ENCODE measurements at places on chromosomes 1 and 21. TPM values are rescaled to one million over a fixed set of nuclear protein-coding genes. Genes with fewer than 3 reads are reported as not detected.

The CD1E gene
- total RNA-seq, result not detected

The PBX1 gene
- total RNA-seq, result 32.8 TPM

The PEAR1 gene
- total RNA-seq, result 7.8 TPM

The SPRR1B gene
- not detected for total RNA-seq

The OPRD1 gene
- 0.06 TPM for total RNA-seq

The PCAT6 gene
- 3.1 TPM for total RNA-seq

The MARK1 gene
- 0.06 TPM for total RNA-seq

The HSPB7 gene
- not detected for total RNA-seq

The SLC45A3 gene
- total RNA-seq, result 5.5 TPM

The ASCL5 gene
- total RNA-seq, result not detected

The MFAP2 gene
- total RNA-seq, result 0.55 TPM

The OR2AK2 gene
- total RNA-seq, result not detected

The SH2D5 gene
- 19.2 TPM for total RNA-seq

The SERBP1 gene
- total RNA-seq, result 233 TPM

The S100A9 gene
- 0.96 TPM for total RNA-seq

The CHODL gene
- not detected for total RNA-seq

The CD247 gene
- total RNA-seq, result 0.15 TPM

The GRHL3 gene
- total RNA-seq, result 0.39 TPM

The SH2D1B gene
- 0.15 TPM for total RNA-seq

The PODN gene
- total RNA-seq, result not detected

The ALX3 gene
- not detected for total RNA-seq

The WNT9A gene
- 6.6 TPM for total RNA-seq

The WDR26 gene
- 39.5 TPM for total RNA-seq

The RGSL1 gene
- total RNA-seq, result not detected

The NBPF8 gene
- 4.7 TPM for total RNA-seq

The CRYBG2 gene
- 1.7 TPM for total RNA-seq

The TMEM54 gene
- total RNA-seq, result 41.7 TPM

The RSRP1 gene
- total RNA-seq, result 20.6 TPM

The DENND2D gene
- 1.3 TPM for total RNA-seq

The RHBDL2 gene
- total RNA-seq, result 2.7 TPM

The NPR1 gene
- total RNA-seq, result 1.1 TPM

The CCDC24 gene
- 6.7 TPM for total RNA-seq

The AHDC1 gene
- 17.2 TPM for total RNA-seq

The SMPDL3B gene
- 1.1 TPM for total RNA-seq

The RGS16 gene
- total RNA-seq, result 0.32 TPM

Data from A549 treated with DMSO at 1 μM for 4 hours (cell line).